ENCODE measurements at places on chromosomes 1 and 21.
A peak's percentile ranks its signal among the peaks of the same experiment; 100 is the strongest.

DNA sequence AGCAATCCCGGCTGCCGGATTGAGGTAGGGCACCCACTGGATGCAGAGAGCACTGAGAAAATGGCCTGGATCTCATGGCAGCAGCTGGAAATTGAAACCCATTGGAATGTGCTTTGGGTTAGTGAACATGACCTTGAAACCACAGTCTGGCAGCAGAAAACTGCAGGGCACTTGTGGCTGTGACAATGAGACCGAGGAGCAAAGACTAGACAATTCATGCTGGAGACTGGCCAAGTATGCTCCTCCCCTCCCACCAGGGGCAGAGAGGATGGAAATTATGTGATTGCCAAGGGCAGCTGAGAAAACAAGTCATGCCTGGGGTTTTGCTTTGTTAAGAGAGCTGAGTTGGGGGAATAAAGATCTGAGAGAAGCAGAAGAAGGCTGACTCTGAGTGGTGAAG lies 60.7 kb downstream of the ZNF697 start:
- DNase-seq = no peak

DNA sequence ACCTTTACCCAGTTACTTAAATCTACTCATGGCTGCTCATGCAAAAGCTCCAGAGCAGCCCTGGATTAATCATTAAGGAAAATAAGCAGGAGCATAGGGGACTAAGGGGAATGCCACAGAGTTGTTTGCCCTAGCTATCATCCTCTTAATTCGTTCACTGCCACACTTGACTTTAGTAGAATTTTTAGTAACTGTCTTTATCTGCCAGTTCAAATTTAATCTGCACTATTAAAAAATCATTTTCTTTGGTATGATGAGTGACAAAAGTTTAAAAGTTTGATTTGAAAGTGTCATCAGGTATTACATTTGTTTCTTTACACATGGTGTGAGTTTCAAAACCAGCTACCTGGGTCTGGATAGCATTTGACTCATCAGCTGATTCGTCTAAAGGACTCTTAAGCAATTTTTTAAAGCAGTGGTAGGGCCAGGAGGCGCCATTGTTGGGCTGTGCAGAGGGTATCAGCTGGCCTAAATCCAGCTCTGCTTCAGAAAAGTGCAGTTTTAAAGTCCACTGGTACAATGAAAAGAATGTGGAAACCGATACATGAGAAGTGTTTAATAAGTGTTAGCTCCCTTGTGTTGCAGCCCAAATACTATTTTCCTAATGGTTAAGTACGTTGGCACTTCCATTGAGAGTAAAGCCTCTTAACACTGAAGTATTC lies 69.9 kb upstream of the DR1 start:
- no peak for DNase-seq

DNA sequence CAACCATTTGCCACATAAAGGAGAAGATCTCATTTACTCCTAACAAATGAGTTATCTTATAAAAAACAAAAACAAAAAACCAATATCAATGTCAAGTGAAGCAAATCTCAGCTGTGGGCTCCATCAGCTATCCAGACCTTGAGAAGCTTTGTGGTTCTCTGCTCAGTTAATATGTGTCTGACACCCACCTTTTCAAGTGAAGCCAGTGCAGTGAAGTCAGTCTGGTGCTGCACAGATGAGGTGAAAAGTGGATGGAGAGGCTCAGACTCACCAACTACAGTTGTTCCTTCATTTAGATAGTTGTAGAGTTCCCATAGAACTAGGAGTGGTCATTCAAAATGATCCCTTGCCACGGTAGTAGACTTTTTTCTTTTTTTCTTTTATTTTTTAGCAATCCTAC lies 106.8 kb downstream of the NTNG1 start:
- DNase-seq = no peak

- DNase-seq = no peak
These were observed 505.4 kb upstream of the ZP4 start for GRCh38 chr1:238396140-238396539.

DNA sequence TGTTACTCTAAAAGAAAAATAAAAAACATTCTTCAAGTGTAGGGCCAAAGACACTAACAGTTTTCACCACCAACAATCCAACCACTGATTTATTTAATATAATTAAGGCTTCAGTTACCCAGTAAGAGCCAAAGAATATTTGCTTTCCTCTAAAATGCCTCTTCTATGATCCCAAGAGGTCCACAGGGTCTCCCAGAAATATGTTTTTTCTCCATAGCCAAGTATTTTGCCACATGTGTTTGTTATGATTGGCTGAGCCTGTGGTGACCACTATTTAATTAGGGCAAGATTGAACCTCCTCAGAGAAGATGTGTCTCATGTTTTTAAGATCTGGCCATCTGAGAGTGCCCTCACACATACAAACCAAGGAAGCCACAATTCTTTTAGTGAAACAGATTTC lies 135.9 kb downstream of the TPR start:
- DNase-seq = no peak

GRCh38 chr1:32406629-32407111 lies 12.4 kb upstream of the BSDC1 start:
- DNase-seq = no peak

GRCh38 chr1:66244429-66244828 lies 289.5 kb upstream of the SGIP1 start:
- no peak for DNase-seq

- DNase-seq = no peak
These were observed 62.1 kb upstream of the PROX1 start for GRCh38 chr1:213925531-213926182.

DNA sequence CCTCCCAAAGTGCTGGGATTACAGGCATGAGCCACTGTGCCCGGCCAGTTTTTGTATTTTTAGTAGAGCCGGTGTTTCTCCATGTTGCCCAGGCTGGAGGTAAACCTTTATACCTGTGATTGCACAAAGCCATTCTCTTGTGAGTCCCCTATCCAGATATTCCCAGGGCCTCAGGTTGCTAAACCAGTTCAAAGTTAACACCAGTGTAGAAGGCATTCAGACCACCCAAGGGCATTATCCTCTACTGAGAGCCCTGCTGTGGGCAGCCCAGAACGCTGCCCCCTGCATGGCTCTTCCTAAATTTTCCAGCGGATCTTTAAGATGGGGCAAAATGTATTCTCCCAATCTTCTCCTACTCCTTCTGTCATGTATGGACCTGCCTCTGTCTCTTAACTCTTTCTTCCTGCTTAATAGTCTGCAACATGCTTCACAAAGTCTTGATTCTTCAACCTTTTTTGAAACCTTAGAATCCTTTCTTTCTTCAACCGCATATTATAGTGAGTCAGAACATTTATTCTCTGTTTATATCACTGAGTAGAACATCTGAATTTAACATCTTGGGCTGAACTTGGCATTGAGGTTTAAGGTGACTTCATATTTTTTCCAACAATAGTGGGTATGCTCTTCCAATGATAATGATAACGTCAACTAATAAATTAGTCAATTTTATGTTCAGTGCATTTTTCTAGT lies 36.0 kb downstream of the UBE4B start:
- DNase-seq = no peak

GRCh38 chr1:213669964-213670691 lies 317.6 kb upstream of the PROX1 start:
- no peak for DNase-seq

DNA sequence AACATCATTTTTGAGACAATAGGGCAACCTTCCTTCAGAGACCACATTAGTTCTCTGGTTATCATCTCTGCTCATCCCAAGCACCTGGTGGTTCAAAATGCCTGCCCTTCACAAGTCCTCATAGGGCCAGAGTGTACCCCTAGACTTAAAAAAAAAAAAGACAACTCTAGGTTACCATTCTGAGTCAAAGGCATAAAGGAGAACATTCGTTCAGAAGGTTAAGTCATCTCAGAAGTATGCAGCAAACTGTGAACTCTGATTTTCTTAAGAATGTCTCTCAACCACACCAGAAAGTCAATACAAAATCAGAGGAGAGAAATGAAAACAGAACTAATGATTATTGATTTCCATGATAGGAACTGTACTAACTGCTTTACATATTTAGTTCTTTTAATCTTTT lies 9.2 kb upstream of the BEND5 start:
- DNase-seq = no peak

- DNase-seq = no peak
These were observed 292.2 kb downstream of the SMYD3 start for GRCh38 chr1:246214708-246215509.

DNA sequence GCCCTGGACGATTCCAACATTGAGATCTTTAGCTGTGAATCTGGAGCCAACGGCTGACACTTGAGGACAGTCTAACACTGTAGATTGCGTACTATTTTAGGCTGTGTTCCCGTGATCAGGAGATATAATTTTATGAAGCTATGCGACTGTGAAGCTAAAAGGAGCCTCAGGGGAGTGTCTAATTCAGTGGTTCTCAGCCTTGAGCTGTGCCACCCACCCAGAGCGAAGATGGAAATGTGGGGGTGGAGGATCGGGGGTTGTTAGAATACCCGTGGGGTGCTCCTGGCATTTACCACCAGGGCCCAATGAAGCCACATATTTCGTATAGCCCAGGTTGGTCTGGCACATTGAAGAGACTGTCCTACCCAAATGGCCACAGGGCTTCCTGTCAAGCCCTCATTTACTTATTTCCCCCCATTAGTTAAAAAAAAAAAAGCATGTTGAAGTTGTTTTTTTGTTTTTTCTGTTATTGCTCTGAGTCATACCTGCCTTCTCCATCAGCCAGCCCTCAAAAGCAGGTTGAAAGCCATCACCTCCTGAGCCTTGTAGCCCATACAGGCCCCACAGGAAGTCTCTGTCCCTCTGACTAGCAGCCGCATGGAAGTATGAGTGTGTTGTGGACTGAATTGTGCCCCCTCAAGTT lies 141.7 kb downstream of the GALNT2 start:
- no peak for DNase-seq

GRCh38 chr1:66596191-66596590 lies 62.2 kb downstream of the SGIP1 start:
- no peak for DNase-seq

- no peak for DNase-seq
These were observed 3.2 kb upstream of the ATP13A2 start for GRCh38 chr1:17014671-17015567.

DNA sequence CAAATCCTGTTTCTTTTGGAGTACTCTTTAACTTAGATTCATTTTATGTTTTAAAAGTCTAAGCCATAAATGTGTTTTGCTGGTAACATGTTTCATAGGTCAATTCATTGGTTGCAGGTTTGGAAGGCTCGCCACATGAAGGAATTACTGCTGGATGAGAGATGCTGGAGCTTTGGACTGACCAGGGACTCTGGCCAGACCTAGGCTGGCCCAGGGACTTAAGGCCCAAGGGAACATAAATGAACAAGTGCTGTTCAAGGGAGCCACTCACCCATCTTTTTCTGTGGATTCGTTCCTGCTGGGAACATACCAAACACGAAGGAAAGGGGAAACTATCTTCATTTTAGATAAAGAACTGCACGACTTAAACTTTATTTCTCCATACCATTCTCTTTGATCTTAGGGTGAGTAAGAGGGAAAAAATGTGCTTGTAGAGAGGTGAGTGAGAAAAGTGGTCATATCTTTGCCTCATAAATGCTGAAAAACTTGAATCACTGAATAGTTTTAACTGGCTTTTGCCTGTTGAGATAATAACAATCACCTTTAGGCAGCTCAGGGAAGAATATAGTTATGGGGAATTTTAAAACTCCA lies 15.3 kb upstream of the SHCBP1L start:
- DNase-seq = no peak

- DNase-seq = no peak
These were observed 14.7 kb upstream of the CYYR1 start for GRCh38 chr21:26587736-26588201.

GRCh38 chr1:112457241-112457640 lies 51.5 kb upstream of the WNT2B start:
- DNase-seq = no peak

DNA sequence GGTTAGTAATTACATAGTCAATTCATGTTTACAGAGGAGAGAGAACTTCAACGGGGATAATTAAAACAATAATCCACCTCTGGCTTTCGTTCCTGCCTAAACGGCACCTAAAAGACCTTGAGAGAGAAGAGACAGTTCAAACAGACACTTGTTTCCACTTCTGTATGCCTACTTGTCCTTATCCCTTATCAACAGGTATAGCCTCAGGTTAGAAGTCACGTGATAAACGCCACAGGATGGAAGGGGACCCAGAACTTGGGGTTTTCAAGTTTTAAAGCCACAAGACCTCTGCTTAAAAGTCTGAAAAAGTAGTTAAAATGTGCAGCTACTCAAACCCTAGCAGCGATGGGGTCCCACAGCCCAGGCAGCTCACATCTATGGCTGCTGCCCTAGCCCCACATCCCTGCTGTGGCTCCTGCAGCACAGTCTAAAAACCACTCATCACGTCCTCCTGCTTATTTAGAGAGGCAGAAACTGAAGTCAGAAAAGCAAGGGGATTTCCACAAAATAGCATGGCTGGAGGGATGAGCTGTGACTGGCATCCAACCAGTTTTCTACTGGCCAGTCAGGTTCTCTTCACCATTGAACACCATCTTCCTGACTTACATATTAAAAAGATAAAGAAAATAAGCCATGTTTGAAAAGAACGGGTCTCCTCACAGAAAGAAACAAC lies 51.2 kb upstream of the SEC16B start:
- DNase-seq = no peak

- no peak for DNase-seq
These were observed 150.8 kb downstream of the NFIA start for GRCh38 chr1:61233121-61233660.

DNA sequence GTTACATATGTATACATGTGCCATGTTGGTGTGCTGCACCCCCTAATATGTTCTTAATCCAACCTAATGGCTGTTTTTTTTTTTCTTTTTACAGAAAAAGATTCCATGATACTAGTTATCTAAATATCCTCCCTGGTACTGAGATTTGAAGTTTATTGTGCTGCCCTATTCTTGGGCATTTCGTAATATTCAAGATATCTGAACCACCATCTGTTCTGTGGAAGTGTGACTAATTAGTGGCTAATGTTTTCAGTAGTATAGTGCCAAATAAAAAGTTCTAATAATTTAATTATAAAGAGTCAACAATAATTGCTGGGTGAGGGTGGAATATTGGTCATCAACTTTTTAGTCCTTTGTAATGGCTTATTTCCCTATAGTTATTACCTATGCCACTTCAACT lies 217.5 kb downstream of the GABPA start:
- DNase-seq = no peak

DNA sequence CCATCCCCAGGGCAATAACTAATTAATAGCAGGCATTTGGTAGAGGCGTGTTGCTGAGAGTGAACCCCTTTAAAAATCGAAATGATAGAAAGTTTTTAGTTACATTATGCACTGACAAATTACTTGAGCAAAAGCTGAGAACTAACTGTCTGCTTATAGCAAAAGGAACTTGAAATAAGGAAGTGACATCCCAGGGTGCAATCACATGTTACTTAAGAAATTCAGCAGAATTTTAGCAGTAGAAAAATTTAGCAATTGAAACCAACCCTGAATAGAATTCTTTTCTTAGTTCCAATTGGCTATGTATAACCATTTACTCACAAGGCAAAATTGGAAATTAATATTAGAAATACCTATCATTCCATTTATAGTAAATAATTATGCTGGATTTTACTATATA lies 139.5 kb upstream of the SAMSN1 start:
- no peak for DNase-seq

DNA sequence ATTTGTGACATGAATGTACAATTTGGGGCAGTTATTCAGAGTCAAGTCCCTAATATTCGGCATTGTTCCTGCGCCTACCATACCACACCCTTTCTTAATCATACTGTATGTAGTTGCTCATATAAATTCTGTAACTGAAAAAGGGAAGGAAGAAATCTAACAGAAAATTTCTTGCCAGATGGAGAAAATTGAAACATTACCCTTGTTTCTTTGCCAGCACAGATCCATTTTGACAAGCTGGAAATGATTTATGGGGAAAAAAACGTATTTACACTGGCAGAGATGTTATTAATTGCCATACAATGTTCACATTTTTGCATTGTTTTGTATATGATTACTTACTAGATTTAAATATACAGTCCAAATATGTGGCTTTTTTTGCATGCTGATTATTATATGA lies 363.8 kb upstream of the PKN2 start:
- peak; percentile 82 for DNase-seq
